Suppressor macrophage treated with lipopolysaccharide for 4 hours (primary cell): ENCODE measurements at places on chromosomes 3 and 15.

DNA sequence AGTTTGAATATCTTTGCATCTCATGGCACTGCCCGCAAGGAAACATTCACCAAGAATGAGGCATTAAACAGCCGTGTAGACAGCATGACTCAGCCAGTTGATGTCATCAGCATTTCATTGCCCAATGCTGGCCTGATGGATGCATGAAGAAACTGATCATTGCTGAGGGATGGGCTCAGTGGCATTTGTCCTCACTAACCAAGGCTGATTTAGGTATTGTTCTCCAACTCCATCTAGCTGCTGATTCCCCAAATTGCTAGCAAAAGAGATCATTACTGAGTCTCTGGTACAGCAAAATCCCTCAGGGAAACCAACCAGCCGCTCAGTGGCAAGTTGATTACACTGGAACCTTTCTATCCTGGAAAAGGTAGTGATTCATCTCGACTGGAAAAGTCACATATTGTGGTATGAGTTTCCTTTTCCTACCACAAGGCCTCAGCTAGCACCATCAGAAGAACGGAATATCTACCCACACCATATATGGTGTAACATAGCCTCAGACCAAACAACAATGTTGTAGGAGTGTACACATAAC lies 186.5 kb upstream of the GAP43 start:
- peak; percentile 7 for DNase-seq

GRCh38 chr15:86125775-86126174 lies 46.1 kb downstream of the AGBL1 start:
- no peak for DNase-seq

DNA sequence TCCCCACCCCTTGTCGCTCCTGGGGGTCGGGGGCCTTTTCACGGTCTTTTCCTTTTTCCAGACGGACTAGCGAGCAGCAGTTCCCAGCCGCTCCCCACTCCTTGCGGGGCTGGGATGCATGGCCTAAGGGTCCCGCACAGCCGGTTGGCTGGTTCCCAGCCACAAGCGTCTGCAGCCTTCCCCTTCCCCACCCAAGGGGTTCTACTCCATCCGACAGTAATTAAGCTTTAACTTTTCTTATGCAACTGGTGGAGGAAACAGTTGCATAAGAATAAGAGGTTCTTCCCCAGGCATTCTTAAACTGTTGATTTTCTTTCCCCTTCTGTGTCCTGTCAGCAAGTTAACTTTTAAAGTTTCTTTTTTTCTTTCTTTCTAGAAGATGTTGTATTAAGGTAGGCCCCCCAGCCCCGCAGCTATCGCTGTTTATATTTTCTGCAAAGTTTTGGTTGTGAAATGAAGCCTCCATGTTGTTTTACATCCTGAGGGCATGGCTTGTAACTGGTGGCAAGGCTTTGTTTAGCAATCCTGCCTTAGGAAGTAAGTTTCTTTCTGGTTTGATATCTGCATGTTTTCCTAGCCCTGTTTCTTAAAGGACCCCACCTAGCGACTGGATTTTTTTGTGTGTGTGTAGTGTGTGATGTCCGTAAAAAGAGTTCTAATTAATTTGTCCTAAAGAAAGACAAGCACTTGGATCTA lies 207.5 kb downstream of the ZNF385D start:
- DNase-seq: no peak

DNA sequence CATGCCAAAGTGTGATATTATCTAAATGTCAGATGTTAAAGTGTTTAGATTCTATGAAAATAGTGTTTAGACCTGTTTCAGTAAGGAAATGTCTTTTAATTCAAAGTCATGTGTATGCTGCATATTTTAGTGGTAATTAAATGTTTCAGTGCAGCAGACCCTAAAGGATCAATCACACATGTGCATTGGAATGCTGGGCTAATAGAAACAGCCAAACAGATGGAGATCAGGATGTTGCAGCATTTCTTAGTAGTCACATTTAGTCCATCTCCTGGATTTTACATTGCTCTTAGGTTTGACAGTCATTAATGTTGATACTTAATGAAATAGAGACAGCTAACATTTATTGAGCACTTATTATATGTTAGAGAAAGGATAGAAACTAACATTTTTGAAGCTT lies 18.5 kb downstream of the SPRED1 start:
- DNase-seq: no peak

DNA sequence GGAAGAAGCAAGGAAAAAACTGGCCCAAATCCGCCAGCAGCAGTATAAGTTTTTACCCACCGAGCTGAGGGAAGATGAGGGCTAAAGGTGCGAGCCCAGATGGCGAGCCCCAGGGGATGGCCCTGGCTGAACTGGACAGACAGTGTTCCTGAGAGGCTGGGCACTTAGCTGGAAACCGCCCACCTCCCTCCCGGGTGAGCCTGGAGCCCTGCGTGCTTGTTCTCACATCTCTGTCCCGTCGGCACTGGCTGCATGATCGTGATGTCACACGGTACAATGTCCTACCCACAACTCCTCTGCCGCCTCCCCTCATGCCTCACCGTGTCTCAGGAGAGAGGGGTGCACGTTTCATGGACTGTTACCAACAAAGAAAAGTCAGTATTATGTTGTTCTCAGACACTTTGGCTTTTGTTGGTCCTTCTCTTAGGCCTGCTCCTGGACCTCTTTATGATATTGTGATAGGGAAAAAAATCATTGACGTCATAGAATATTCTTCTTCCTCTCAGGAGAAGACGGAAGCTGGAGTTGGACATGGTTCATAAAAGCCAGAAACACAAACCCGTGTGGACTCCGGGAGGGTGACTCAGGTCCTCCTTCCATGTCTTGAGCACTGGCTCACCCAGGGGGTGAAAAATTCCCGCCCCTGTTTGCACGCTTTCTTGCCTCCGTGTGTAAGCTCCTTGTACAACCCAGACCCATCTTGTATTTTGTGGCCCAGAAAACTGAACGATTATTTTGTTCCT lies 201.8 kb upstream of the TPM1 start:
- no peak for DNase-seq

DNA sequence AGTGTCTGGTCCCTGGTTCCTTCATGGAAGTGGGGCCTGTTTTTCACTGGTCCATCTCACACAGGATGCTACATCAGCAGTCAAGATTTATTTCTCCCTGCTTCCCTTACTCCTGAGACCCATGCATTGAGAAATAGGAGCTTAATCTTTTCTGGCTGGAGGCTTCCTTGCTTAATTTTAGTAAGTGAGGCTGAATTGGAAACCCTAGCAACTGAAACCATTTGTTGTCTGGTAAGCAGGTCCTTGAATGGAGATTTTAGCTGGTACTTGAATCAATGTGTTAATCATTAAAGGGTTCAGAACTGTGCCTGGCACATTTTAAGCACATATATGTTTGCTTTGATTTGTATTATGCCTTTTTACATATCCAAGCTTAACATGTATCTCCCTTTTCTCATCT lies 20.2 kb upstream of the MEF2A start:
- no peak for DNase-seq

DNA sequence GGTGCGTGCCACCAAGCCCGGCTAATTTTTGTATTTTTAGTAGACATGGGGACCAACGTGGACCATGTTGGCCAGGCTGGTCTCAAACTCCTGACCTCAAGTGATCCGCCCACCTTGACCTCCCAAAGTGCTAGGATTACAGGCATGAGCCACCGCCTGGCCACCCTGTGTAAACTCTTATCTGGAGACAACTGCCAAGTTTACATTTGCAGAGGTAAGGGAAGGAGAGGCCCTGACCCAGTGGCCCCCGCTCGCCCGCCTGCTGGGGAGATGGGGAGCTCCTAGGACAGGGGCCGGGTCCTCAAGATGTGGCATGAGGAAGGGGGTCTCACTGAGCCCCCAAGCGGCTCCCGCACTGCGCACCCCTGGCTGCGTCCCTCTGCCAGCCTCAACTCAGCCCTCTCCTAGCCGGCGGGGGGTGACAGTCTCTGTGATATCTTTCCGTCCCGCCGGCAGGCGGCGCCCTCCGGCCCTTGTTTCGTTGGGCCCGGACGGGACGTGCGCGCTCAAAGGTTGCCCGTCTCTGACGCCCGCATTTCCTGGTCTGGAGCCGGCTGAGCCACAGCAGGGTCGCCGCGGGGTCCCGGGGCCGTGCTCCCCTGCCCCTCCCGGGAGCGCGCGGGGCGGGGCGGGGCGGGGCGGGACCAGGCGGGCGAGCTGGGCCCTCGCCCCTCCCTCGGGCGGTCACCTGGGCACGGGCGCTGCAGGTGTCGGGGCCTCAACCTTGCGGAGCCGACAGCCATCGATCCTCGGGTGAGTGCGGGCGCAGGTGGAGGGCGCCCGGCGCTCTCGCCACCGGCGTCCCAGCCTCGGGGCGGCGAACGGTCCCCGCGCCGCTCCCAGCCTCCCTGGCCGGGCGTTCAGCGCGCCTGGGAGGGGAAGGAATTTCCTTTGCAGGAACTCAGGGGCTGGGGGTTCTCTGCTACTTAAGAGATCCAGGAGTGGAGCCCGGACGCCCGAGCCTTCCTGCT lies at the start of gene GPR160:
TSS of gene GPR160 (plus strand) at position 533 of the 971 bp plus-strand sequence. CDS start 45,978 bp downstream, outside the sequence.
- DNase-seq: peak; percentile 93

GRCh38 chr15:79418693-79419279 lies 13.3 kb upstream of the MINAR1 start:
- DNase-seq: no peak

DNA sequence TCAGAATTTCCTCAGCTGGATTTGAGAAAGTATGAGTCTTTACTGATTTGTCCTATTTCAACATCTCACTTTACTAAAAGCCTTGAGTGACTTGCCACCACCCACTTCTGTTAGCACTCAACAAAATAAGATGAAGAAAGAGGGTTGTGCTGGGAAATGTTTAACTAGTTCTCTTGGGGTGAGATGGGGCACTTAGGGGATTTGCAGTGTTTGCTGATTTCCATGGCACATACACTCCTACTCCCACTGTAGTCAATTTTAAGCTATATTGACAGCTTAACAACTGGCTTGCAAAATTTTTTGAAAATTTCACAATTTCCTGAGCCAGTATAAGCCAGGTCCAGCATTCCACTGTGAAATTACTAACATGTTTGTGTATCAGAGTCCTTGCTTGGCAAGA lies 463.1 kb upstream of the ARHGEF26 start:
- DNase-seq: peak; percentile 49

DNA sequence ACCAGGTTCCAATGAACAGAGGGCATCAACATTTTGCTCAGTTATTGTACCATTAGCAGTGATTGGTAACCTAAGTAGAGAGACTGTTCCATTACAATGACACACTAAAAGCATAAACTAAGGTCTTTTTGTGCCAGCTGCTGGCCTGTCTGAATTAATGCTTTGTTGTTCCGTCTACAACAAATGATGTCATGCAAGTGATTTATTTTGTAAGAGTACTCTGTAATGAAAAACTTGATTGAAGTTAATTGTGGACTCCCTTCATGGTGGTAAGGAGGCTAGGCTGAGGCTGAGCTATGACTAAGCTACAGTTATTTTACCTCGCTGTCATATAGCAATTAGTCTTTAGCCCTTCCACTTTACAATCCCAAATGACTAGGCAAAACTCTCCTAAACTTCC lies 23.2 kb downstream of the RCN2 start:
- no peak for DNase-seq

DNA sequence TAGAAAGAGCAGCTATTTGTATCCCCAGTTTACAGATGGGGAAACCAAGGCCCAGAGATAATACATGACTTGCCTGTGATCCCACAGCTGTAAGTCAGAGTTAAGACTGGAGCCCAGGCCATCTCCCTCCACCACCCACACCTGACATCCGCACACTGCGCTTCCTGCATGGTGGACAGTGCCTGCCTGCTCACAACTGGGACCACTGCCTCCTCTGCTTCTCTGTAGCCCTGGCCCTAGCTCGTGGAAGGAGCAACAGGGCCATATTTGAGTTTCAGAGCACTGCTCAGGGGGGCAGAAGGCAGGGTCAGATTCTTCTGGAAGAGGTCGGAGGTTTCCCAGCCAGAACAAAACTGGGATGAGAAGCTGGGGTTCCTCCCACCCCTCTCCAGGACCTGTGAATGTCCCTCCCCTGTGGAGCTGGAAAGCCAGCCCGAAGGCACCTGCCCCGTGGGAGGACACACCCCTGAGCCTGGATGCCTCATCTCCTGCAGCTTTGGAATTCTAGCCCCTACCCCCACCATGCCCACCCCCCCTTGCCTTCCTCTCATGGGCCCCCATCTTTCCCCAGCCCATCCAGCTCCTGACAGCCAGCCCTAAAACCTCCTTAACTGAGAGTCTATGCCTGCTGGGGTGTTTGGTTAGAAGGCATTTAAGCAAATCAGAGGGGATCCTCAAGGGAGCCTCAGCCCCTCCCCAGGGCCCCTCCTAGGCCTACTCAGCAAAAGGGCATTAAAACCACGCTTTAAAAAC lies 100.1 kb downstream of the TPRA1 start:
- DNase-seq: no peak
